Neural crest cell (in vitro differentiated cells): ENCODE measurements at places on chromosomes 4 and X.
A peak's percentile ranks its signal among the peaks of the same experiment; 100 is the strongest.

GRCh38 chrX:1397001-1397400 lies 5.1 kb upstream of the SLC25A6 start:
- peaks cover 29% of the 10 kb centered on the region for H3K4me1 ChIP-seq
- no peak overlapping the region for H3K27ac ChIP-seq
- no peak for DNase-seq
- H3K36me3 ChIP-seq = peaks cover 12% of the 10 kb centered on the region

DNA sequence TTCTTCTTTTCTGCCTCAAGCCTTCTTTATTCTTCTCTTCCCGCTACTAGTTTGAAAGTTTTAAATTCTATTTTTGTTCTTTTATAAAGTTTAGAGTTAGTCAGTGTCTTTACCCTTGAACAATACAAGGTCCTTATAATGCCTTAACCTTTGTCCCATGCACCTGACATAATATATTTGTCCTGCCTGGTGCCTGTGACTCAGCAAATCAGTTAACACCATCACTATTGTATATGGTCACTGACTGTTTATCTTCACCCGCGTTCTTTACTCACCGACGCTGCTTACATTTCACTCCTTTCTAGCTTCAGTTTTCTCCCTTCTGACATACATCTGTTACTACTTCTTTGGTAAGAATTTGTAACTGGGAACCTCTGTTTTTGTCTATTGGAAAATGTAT lies 5.7 kb downstream of the SMIM20 start:
- peaks cover 2% of the 10 kb centered on the region for H3K36me3 ChIP-seq
- peak overlapping the region; percentile 49 for H3K4me3 ChIP-seq
- H3K4me1 ChIP-seq = peaks cover 36% of the 10 kb centered on the region
- DNase-seq = no peak
- H3K27ac ChIP-seq = peak overlapping the region; percentile 0

- no peak overlapping the region for H3K4me3 ChIP-seq
- no peak for DNase-seq
- no peak overlapping the region for H3K27ac ChIP-seq
These were observed 50.0 kb upstream of the AADAT start for GRCh38 chr4:170139764-170140163.

GRCh38 chrX:119667111-119667878 lies 25.7 kb downstream of the SEPTIN6 start:
- no peaks in the 10 kb centered on the region for H3K27me3 ChIP-seq
- no peak overlapping the region for H3K4me3 ChIP-seq
- no peak for DNase-seq
- H3K4me1 ChIP-seq = no peaks in the 10 kb centered on the region
- no peak overlapping the region for H3K27ac ChIP-seq

- peaks cover 11% of the 10 kb centered on the region for H3K4me1 ChIP-seq
- no peaks in the 10 kb centered on the region for H3K27me3 ChIP-seq
- no peak for DNase-seq
- H3K36me3 ChIP-seq = peaks cover 19% of the 10 kb centered on the region
- H3K27ac ChIP-seq = no peak overlapping the region
These were observed 26.2 kb downstream of the DLG3 start for GRCh38 chrX:70470850-70471289.

DNA sequence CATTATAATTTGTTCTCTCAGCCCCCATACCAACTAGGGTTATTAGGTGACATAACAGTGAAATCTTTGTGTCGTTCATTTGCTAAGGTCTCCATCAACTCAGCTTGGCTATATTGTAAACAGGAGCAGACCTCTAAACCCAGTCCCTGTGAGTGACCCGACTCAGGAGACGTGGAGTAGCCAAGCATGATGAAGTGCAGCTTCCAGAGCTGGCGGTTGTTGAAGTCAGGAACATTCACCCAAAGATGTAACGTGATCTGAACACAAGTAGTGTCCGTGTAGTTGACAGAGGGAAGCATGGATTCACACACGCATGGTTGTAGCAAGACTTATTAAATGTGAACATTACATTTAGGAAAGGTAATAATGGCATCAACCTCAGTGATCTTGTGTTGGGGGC lies 102.3 kb downstream of the FAM193A start:
- no peak for DNase-seq
- peaks cover 8% of the 10 kb centered on the region for H3K36me3 ChIP-seq
- H3K27ac ChIP-seq = no peak overlapping the region
- H3K4me1 ChIP-seq = peaks cover 14% of the 10 kb centered on the region

GRCh38 chr4:153247116-153247490 lies 42.9 kb downstream of the TRIM2 start:
- H3K36me3 ChIP-seq = peaks cover 4% of the 10 kb centered on the region
- H3K4me1 ChIP-seq = peaks cover 71% of the 10 kb centered on the region
- H3K4me3 ChIP-seq = no peak overlapping the region
- no peaks in the 10 kb centered on the region for H3K27me3 ChIP-seq
- no peak for DNase-seq
- peak overlapping the region; percentile 37 for H3K27ac ChIP-seq

- H3K4me3 ChIP-seq = no peak overlapping the region
- H3K4me1 ChIP-seq = no peaks in the 10 kb centered on the region
- DNase-seq = no peak
- no peaks in the 10 kb centered on the region for H3K36me3 ChIP-seq
- H3K27ac ChIP-seq = no peak overlapping the region
These were observed 223.4 kb upstream of the PRPS2 start for GRCh38 chrX:12567857-12568256.

- no peaks in the 10 kb centered on the region for H3K27me3 ChIP-seq
- no peak for DNase-seq
- H3K4me3 ChIP-seq = no peak overlapping the region
- H3K27ac ChIP-seq = no peak overlapping the region
- H3K36me3 ChIP-seq = no peaks in the 10 kb centered on the region
These were observed 28.4 kb downstream of the CXorf58 start for GRCh38 chrX:23936180-23936579.

DNA sequence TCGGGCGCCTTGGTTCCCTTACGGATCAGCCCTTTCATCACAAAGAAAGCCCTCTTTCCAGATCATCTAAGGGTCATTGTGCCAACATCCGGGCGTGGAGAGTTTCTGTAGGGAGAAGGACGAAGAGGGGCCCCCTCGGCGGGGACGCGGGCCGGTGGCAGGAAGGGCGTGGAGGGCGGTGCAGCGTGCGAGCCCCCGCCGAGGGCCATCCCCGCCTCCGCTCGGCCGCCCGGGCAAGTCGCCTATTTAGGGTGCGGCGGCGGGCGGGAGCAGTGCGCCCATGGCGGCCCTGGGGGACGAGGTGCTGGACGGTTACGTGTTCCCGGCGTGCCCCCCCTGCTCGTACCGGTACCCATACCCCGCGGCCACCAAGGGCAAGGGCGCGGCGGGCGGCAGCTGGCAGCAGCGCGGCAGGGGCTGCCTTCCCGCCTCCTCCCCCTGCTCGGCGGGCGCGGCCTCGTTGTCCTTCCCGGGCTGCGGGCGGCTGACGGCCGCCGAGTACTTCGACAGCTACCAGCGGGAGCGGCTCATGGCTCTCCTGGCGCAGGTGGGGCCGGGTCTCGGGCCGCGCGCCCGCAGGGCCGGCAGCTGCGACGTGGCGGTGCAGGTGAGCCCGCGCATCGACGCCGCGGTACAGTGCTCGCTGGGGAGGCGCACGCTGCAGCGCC lies at the start of gene ZAR1:
TSS of gene ZAR1 (plus strand) at position 241 of the 668 bp plus-strand sequence. CDS start at position 281, 40 bp downstream.
- H3K4me1 ChIP-seq = no peaks in the 10 kb centered on the region
- H3K27ac ChIP-seq = no peak within 1 kb of the TSS
- DNase-seq = no peak
- H3K27me3 ChIP-seq = peaks cover 76% of the 10 kb centered on the region
- peaks cover 3% of the 10 kb centered on the region for H3K36me3 ChIP-seq
- peak within 1 kb of the TSS; percentile 78 for H3K4me3 ChIP-seq

DNA sequence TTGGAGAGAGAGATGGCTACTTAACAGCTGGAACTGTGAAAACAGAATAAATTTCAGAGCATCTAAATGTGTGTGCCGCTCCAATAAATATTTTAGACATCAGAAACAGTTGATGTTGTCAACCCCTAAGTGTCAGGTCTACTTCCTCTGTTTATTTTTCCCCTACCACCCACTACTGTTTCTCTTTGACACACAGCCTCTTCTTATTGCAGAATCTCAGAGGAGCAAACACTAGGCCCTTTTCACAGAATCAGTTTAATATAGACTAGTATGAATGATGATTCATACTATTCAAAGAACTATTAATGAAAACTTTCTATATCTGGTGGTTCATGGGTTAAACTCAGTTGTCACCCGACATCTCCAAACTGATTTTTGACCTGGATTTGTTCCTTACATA lies 33.9 kb downstream of the NAA11 start:
- peaks cover 3% of the 10 kb centered on the region for H3K27me3 ChIP-seq
- H3K4me3 ChIP-seq = no peak overlapping the region
- H3K4me1 ChIP-seq = no peaks in the 10 kb centered on the region
- no peak overlapping the region for H3K27ac ChIP-seq
- H3K36me3 ChIP-seq = no peaks in the 10 kb centered on the region
- DNase-seq = no peak

GRCh38 chr4:845233-845835 lies 19.4 kb upstream of the CPLX1 start:
- H3K36me3 ChIP-seq = peaks cover 11% of the 10 kb centered on the region
- H3K27me3 ChIP-seq = no peaks in the 10 kb centered on the region
- no peak overlapping the region for H3K27ac ChIP-seq
- no peak overlapping the region for H3K4me3 ChIP-seq

- H3K36me3 ChIP-seq = no peaks in the 10 kb centered on the region
- H3K27ac ChIP-seq = no peak overlapping the region
- DNase-seq = no peak
- no peak overlapping the region for H3K4me3 ChIP-seq
- peaks cover 7% of the 10 kb centered on the region for H3K4me1 ChIP-seq
- H3K27me3 ChIP-seq = no peaks in the 10 kb centered on the region
These were observed 1344.5 kb upstream of the PCDH7 start for GRCh38 chr4:29375716-29376115.

DNA sequence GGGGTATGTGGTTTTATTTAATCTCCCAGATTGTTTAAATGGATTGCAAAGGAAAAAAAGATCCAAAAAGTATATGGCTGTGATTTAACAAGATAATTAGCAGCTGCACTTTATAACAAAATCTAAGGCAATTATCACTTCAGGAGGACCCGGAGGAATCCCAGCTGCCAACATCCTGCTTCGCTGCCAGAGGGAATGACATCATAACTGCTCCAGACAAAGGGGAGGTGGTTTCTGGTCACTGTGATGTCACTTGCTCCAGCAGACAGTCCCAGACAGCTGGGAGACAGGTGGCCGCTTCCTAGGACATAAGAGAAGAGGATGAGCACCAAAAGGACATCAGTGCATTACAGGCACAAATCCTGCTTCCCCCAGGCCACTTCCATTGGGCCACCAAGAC lies 371.0 kb downstream of the BCOR start:
- H3K27ac ChIP-seq = peak overlapping the region; percentile 12

DNA sequence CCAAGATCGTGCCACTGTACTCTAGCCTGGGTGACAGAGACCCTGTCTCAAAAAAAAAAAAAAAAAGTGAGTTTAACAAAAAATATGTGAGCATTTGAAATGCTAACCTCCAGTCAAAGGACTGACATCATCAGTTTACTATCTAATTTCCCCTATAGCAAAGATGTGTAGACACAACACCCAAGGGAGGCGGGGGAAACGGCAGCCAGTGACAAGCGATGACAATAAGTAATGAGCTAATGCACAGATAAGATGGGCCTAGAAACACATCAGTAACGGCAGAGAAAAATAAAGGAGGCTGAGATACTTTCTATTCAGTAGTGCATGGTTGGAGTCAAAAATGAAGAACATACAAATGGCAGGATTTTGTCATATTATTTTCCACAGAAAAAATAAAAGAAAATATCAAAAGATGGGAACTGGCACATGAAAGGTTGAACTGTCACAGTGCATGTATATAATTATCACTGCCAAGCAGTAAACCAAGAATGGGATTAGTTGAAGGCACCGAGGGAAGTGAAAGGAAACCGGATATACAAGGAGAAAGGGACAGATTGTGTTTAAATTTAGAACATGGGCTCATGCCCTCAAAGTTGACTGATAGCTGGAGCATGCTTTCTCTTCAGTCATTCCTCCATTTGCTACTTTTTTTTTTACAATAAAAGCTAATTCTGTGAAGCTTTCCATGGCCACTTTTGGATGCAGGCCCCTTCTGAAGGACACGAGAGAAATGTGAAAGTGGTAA lies 41.8 kb downstream of the IGFBP7 start:
- no peaks in the 10 kb centered on the region for H3K27me3 ChIP-seq
- no peak overlapping the region for H3K27ac ChIP-seq
- DNase-seq = no peak
- no peaks in the 10 kb centered on the region for H3K36me3 ChIP-seq

DNA sequence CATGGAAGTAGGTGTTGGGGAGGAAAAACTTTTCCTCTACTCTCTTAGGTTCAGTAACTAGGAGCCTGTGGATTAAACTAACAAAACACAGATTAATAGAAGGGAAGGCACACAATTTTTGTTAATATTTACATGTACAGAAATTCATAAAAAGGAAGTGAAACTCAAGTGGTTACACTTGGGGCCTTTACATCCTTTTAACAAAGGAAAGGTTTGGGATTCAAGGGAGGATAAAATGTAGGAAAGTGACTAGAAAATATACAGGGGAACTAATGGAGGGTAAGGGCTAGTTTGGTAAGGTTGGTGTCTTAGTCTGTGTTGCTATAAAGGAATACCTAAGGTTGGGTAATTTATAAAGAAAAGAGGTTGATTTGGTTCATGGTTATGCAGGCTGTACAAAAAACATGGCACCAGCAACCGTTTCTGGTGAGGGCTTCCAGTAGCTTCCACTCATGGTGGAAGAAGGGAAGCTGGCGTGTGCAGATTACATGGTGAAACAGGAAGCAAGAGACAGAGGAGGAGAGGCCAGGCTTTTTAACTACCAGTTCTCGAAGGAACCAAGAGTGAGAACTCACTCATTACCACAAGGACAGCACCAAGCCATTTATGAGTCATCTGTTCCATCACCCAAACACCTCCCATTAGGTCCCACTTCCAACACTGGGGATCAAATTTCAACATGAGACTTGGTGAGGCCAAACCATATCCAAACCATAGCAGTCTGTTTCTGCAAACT lies 124.4 kb downstream of the CHRDL1 start:
- H3K36me3 ChIP-seq = peaks cover 6% of the 10 kb centered on the region
- no peak overlapping the region for H3K27ac ChIP-seq
- no peak for DNase-seq
- H3K27me3 ChIP-seq = no peaks in the 10 kb centered on the region
- no peak overlapping the region for H3K4me3 ChIP-seq

- H3K36me3 ChIP-seq = no peaks in the 10 kb centered on the region
- H3K4me1 ChIP-seq = peaks cover 36% of the 10 kb centered on the region
- DNase-seq = no peak
These were observed 223.1 kb upstream of the LEF1 start for GRCh38 chr4:108391701-108392455.

GRCh38 chr4:16505726-16506125 lies 279.5 kb upstream of the TAPT1 start:
- no peak overlapping the region for H3K4me3 ChIP-seq
- H3K27me3 ChIP-seq = no peaks in the 10 kb centered on the region
- DNase-seq = no peak
- H3K36me3 ChIP-seq = peaks cover 16% of the 10 kb centered on the region

DNA sequence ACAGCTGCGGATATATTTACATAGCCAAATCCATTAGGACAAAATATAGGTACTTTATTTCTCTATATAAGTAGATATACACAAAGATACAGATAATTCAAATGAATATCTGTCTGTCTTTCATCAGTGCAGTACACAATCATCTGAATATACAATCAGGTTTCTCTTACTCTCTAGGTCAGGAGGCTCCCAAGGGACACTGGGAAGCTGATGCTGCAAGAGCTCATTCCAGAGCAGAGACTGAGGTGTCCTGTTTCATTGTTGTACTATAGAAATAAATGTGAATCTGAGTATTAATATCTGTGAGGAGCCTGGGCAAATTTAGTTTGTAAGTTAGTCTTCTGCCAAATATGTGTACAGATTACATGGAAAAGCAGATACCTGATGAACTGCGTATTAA lies 4.2 kb downstream of the TLL1 start:
- peaks cover 62% of the 10 kb centered on the region for H3K27me3 ChIP-seq
- no peak for DNase-seq
- H3K4me1 ChIP-seq = peaks cover 22% of the 10 kb centered on the region
- H3K27ac ChIP-seq = no peak overlapping the region
- H3K4me3 ChIP-seq = no peak overlapping the region
